ENCODE measurements at places on chromosomes 7 and 10.

- DNase-seq, result no peak
These were observed 7.0 kb downstream of the LARP4B start for GRCh38 chr10:924524-924859.

DNA sequence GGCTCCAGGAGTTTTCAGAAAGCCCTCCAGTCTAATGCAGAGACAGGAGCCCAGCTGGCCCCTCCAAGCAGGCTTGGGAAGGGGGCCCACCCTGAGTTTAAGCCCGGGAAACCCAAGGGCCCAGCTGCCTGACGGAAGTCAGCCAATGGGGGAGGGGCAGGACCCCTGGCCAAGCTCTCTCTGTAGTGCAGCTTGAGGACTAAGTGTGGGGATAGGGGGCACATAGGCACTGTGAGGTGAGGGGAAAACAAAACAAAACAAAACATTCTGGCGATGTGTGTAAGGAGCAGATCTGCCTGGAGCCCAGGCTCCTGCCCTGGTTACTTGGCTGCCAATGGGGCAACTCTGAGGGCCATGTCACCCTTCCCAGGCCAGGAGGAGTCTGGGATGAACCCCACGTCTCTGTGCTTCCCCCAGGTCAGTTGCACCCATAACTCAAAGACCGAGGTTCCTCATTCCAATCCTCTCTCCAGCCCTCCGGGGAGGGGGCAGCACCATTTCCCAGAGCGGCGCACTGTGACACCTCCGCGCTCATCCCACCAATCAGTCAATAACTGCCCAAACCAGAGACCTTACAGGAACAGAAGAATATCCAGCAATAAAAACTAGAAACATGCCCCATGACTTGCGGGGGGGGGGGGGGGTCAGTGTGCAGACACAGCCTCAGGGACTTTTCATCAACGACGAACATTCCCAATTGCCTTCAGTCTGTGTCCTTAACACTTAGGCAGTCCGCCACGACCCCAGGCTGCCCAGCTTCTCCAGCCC, 1.7 kb downstream of the CXCL12 start:
- DNase-seq, result no peak

DNA sequence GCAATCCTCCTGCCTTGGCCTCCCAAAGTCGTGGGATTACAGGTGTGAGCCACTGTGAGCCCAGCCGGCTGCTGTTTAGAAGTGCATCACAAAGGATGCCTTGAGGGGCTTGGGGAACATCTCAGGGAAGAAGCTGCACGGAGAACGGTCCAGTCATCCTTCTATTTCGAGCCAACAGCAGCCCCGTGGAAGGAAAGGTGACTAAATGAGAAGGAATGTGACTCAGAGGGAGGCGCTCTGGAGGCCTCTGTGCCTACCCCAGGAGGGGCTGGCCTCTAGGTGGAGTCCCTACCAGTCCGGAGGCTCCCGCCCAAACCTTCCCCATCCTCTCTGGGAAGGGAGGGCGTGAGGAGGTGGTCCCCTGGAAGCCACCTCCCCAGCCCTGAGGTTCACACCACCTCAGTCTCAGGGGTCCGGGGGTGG, 76.2 kb downstream of the CTBP2 start:
- DNase-seq, result peak; percentile 97

DNA sequence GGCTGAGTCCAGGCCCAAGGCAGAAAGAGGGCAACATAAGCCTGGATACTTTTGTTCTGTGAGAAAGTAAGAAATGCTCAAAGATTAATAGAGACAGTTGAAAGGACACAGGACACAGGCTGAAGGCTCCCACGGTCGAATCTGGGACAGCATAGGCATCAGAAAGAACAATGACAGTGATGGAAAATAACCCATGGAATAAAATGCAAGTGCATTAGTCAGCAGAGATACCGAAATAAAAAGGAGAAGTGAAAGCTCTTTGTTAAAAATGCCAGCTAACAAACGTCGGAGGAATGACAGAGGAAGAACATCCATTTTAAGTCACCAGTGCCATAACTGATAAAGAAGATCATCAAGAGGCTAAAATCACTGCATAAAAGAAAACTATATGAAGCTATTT, 19.6 kb upstream of the AGAP5 start:
- DNase-seq, result no peak

DNA sequence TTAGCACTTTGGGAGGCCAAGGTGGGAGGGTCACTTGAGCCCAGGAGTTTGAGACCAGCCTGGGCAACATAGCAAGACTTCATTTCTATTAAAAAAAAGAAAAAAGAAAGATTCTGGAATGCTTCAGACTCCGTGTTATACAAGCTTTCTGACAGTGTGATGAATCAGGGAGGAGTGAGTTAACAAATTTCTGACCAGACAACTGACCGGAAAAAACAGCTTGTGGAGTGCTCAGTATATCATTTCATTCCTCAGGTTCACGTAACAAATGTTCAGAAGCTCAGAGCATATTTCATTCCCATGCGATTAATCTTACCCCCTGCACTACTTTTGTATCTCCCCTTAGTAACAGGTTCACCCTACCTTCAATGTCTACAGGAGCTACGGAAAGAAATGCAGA, 28.6 kb upstream of the TNPO3 start:
- no peak for DNase-seq

GRCh38 chr10:88493691-88494483, 89.2 kb downstream of the RNLS start:
- DNase-seq, result no peak

DNA sequence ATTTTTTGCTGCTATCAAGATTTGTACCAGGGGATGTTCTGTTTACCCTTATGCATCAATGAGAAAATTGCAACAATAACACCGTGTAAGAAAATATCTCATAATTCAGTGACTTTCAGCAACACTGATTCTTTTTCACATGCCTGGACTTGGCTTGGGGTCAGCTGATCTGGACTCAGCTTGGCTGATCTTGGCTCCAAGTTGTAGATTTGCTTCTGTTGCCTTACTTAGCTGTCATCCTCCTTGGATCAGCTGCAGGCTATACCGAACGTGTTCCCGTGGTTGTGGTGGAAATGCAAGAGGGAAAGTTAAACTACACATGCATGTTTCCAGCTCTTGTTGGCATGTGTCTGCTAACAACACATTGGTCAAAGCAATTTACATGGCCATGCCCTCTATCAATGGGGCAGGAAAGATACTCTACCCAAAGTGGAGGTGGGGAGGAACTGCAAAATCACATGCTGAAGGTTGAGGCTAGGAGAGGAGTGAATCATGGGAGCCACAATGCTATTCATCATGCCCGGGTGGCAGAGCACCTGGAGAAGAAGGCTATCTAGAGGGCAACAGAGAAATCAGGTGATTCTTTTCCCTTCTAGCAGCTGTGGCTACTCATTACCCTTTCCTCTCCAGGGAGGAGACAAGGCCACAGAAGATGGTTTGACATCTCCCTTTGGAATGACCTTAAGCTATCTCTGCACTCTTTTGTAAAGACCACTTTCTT, 1276.3 kb upstream of the AUTS2 start:
- DNase-seq, result peak; percentile 54

DNA sequence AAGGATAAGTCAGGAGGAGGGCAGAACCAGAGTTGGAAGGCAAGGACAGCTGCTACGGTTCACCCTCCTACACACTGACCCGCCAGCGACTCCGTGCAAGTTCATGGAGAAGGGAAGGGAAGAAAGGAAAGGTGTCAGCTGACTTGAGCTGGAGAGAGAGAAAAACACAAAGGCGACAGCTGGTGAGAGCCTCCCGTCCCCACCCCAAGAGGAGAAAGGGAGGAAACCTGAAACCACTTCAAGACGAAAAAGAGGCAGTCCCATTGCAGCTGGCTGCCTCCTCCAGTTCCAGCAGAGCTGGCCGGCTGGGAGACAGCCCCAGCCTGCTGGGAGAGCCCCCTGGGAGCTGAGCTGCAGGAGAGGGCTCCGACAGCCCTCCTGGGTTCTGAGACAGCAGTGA, 75.2 kb downstream of the PARD3 start:
- peak; percentile 97 for DNase-seq

- DNase-seq, result no peak
These were observed 68.2 kb upstream of the LRGUK start for GRCh38 chr7:134058980-134059379.

DNA sequence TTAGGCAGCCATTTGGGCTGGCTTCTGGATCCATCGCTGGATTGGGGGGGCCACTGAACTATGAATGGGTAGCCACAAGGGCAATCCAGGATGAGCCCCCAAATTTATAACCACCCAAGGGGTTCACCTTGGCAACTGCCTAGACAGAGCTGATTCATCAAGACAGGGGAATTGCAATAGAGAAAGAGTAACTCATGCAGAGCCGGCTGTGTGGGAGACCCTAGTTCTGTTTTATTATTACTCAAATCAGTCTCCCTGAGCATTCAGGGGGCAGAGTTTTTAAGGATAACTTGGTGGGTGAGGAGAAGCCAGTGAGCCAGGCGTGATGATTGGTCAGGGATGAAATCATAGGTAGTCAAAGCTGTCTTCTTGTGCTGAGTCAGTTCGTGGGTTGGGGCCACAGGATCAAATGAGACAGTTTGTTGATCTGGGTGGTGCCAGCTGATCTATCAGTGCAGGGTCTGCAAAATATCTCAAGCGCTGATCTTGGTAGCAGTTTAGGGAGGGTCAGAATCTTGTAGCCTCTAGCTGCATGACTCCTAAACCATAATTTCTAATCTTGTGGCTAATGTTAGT, 57.9 kb downstream of the DNAJB9 start:
- DNase-seq, result no peak

- no peak for DNase-seq
These were observed 77.3 kb downstream of the FAM13C start for GRCh38 chr10:59285073-59285472.

- no peak for DNase-seq
These were observed 23.8 kb upstream of the GLCCI1 start for GRCh38 chr7:7944619-7945282.

DNA sequence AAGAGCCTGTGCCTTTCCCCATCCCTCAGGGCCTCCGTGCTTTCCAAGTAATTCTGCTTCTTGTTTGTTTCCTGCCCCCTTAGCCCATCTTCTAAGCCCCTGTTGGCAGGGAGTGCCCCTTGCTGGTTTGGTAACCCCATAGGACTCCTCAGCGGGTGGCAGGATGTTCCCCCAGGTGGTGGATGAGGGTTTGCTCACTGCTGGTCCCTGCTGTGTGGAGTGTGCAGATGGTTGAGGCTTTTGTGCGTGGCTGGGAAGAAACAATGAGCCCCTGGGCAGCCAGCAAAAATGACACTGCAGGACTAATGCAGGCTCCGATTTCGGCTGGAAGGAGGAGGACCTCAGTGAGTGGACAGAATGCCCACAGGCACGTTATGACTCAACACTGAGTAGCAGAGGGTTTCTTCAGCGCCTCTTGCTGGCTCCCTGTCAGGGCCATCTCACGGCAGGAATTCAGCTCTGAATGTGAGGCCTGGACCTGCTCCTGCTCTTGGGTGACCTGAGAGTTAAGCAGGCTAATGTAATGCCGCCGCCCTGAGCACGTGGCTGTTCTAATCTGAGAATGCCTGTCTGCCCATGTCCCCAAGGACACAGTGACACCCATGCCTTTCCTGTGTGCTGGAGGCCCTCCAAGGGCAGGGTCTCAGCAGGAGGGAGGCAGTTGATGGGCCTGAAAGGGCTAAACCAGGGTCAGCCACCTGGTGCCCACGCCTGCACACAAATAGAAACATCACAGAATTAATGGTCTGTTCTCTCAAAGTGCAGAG, 16.6 kb downstream of the BAG3 start:
- peak; percentile 87 for DNase-seq

- DNase-seq, result no peak
These were observed 48.6 kb upstream of the GPR37 start for GRCh38 chr7:124813994-124814798.

GRCh38 chr7:742791-743190, 15.7 kb upstream of the PRKAR1B start:
- no peak for DNase-seq
